Right renal pelvis (tissue), 4 donors: ENCODE measurements at places on chromosomes 4 and X.

DNA sequence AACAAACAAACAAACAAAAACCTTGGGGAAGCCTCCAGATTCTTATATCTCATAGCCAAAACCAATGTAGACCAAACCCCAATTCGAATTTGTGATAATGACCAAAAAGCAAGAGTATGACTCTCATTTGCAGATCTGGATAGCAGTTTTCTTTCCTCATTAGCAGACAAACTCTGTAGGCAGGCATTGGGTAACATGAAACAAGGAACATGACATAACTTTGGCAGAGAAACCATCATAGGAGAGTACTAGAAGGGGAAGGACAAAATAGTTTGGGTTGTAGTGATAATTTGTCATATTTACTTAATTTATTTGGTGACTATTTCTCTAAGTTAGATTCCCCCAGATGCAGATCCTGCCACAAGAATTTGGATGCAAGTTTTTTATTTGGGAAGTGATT lies 187.8 kb downstream of the MID1IP1 start:
- DNase-seq, result no peak

DNA sequence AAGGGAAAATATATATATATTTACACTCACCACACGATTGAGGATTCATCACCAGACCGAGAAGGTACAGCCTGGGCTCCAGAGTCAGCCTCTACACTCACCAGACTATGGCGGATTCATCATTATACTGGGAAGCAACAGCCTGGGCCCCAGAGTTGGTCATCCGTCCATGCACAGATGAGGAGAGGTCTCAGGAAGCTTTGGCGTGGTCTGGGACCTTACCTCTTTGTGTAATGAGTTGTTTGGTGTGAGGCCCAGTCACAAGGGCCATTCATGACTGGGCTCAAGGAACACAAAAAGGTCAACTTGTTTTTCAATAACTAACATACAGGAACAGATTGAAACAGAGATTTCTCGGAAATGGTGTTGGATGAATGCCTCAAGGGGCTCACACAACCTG lies 926.1 kb downstream of the FAM133A start:
- no peak for DNase-seq

DNA sequence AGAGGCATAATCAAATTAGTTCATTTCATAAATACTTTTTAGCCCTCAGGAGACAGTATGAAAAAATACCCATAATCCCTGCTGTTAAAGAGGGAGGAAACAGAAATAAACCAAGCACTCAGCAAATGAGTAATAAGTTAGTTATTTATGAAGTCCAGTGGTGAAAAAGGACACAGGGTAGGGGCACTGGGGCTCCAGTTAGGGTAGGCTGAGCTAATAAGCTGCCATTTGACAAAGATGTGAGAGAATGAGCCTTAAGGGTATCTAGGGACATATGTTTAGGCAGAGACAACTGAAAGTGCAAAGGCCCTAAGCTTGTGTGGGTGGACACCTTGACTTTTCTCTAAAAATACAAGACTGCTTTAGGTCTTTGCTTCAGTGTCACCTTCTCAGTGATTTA lies 94.4 kb downstream of the IL15 start:
- no peak for DNase-seq

- DNase-seq, result no peak
Observed at GRCh38 chr4:34196375-34196774, 2047.9 kb downstream of the ARAP2 start.
